ENCODE measurements at places on chromosomes 1 and 21. TPM values are rescaled to one million over a fixed set of nuclear protein-coding genes. Genes with fewer than 3 reads are reported as not detected.
A peak's percentile ranks its signal among the peaks of the same experiment; 100 is the strongest.

GRCh38 chr1:201385299-201385891 is 7.9 kb upstream of the TNNT2 start:
- DNase-seq: peak; percentile 99

The OR2T2 gene
- not detected for total RNA-seq

GRCh38 chr1:238647877-238648276 is 738.5 kb upstream of the CHRM3 start:
- peak; percentile 70 for DNase-seq

DNA sequence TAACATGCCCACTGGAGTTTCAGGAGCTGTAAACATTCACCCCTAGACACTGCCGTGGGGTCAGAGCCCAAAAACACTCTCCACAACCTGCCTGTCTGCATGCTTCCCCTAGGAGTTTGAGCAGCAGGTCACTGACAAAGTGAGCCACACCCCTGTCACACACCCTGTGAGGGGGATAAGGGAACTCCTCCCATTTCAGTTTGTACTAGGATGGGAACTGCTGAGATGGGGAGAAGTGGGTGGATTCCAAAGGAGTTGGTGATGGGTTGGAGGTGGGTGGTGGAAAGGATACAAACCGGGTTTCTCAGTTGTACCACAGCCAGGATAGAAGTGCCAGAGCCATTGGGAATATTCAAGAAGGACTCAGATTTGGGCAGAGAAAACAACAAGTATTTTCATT is 140.2 kb downstream of the MIS18A start:
- DNase-seq: no peak

DNA sequence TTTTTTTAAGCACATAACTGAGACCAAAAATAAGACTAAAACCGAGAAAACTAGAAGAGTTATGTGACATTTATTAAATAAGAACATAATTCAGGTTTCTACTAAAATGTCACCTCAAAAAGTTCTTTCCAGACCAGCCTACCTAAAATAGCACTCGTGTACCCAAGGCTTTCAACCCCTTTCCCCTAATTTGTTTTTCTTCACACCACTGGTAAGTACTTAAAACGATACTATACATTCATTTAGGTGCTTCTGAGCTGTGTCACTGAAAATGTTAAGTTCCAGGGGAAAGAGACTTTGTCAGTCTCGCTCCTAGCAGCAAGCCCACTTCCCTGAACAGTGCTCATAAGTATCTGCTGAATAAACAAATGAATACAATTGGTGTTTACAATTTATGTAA is 6.8 kb downstream of the RRAGC start:
- DNase-seq: no peak

GRCh38 chr21:46148106-46148505 is 7.3 kb downstream of the FTCD start:
- no peak for DNase-seq

All from PC-3 (cell line).